ENCODE measurements at places on chromosomes 5 and 9.

DNA sequence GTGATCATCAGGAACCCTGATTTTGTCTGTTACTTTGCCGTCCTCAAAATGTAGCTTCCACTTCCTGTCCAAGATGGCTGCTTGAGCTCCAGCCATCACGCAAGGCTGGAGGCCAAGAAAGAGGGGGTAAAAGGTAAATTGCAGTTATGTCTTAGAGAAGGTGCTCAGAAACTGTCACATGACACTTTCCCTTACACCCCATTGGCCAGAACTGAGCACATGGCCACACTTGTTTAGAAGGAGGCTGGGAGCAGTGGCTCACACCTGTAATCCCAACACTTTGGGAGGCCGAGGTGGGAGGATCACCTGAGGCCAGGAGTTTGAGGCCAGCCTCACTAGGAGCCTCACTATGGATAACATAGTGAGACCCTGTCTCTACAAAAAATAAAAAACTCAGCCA, 140.9 kb downstream of the RGS3 start:
- no peak for DNase-seq

DNA sequence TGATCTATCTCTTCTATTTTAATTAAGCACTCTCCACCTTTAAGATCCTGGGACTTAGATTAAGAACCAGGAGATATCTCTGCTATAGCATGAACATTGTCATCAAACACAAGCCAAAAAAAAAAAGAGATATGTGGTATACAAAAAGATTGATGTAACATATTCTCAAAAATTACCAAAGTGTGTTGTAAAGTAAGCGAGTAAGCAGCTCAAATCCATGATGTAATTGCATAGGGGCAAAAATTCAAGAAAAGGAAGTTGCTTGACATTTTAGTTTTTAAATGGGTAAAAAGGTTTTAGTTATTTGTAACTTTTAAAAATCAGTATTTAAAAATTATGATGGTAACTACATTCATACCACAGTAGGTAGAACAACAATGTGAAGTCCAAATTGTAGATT, 40.7 kb downstream of the CNTRL start:
- no peak for DNase-seq

DNA sequence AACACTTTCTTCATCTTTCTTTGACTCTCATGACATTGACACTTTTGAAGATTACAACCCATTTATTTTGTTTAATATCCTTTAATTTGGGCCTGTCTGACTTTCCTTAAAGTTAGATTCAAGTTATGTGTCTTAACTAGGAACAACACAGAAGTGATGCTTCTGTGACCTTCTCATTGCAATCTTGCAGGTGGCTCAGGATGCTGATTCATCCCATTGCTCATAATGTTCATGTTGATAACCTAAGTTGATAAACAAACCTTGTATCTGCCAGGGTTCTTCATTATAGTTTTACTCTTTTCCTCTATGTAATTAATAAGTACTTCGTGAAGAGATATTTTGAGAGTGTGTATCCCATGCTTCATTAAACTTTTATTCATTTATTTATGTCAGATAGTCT, 107.2 kb upstream of the SHB start:
- DNase-seq, result no peak

DNA sequence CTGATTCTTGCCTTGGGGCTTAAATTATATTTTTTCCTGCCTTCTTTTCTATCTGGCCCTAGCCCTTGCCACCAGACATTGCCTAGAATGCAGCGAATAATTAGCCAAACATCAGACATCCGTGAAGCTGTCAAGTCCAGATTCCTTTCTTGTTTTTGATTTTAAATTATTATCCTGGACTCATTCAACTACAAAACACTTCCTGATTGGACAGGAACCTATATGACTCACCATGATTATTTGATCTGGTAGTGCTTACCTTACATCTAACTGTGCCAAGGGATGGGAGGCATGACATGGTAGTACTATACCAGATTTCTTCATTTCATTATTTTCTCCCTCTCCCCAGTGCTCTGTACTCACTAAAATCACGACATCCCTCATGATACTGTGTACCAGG, 829.6 kb downstream of the TLR4 start:
- DNase-seq, result no peak

- no peak for DNase-seq
Measured at GRCh38 chr5:56269216-56269927, 36.2 kb upstream of the ANKRD55 start.

DNA sequence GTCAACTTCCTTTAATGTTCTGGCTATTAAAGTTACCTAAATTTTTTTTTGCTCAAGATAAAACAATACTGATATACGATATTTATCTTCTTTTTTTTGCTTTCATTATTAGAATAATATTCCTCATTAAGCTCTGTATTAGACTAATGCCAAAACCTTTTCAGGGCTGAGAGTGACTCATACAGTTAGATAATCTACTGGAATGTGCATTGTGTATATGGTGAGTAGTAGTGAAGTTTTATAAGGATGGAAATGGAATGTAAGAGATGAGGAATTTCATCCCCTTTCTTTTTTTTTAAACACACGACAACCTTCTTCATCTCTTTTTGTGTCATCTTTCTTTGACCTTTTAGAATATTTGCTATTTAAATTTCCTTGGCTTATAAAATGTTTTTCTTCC, 268.6 kb downstream of the ISL1 start:
- no peak for DNase-seq

DNA sequence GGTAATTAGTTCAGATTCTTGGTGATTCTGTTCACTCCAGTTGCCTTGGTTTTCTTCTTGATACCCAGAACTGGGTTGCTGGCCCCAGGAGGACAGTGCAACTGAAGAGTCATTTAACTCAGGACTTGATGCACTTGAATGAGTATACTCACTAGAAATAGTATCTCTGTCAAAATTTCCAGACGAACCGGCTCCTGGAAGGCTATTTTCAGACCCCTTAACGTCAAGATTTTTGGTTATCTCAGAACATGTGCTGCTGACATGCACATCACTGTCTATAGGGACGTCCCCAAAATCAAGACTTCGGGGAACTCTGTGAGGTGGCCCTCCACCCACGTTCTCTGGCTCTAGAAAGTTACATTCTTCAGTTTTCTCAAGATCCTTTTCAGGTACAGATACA, 56.7 kb upstream of the PCA3 start:
- DNase-seq, result no peak

DNA sequence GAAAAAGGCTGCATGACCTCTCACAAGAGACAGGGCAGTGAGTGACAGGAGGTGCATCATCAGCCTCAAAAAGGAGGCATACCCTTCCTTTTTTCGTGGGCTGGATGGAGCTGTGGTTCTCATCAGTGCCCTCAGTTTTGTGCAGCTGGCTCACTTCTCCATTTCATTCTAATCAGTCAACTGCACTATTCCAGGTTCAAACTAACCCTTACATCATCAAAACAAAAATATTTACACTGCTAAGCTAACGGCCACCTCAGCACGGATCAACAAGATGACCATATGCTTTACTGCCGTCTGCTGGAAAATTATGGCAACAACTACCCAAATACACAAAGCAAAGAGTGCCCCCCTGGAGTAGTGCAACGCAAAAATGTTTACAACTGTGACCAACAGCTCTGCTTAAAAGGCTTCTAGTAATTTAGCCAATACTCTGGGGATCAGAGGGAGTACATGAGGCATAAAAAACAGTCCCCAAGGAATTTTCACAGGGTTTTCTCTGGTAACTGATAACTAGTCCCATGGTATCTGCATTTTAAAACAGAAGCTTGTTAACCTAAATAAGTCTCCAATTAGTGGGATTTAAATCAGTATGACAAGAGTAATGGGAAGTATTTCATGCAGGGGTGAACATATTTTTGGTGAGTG, 10.8 kb downstream of the KCNV2 start:
- DNase-seq, result no peak

DNA sequence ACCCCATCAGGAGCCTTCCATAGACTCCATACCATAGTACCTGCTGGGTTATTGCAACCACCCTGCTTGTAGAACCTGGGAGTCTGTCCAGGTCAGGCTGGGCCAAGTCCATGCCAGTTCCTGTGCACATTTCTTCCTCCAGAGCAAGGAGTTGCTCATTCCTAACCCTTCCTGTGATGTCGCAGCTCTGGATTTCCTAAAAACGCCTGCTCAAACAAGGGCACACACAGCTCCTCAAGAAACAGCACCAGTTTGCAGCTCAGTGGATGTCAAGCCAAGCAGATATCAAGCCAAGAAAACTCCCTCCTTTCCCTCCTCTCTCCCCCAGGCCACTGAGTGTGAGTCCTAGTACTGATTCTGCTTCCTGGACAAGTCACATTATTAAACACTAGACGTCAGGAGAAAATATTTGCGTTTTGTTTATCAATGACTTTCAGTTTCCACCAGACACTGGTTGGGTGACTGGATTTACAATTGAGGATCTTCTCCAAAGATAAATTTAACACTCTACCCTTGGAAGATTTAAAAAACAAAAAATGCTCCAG, 59.6 kb downstream of the SLC1A1 start:
- DNase-seq, result no peak

- DNase-seq, result no peak
Measured at GRCh38 chr9:117672369-117672768, 31.8 kb upstream of the TLR4 start.

DNA sequence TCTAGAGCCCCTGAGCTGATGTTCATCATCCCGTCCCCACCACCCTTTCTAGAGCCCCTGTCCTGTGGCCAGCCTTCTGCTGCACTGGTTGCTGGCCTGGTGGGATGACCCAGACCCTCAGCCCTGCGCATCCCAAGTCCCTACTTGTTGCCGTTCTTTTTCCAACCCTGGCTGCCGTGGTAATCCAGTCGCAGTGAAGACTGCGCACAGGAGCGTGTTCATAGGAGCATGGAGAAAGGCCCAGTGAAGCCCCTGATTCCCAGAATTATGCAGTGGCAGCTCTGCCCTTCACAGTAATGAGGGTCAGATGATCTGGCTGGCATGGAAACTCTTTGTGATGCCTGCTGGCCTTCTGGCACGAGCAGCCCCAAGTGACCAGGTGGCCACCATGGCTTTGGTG, 183.3 kb downstream of the CACNA1B start:
- no peak for DNase-seq
